ENCODE measurements at places on chromosomes 1 and 21.

DNA sequence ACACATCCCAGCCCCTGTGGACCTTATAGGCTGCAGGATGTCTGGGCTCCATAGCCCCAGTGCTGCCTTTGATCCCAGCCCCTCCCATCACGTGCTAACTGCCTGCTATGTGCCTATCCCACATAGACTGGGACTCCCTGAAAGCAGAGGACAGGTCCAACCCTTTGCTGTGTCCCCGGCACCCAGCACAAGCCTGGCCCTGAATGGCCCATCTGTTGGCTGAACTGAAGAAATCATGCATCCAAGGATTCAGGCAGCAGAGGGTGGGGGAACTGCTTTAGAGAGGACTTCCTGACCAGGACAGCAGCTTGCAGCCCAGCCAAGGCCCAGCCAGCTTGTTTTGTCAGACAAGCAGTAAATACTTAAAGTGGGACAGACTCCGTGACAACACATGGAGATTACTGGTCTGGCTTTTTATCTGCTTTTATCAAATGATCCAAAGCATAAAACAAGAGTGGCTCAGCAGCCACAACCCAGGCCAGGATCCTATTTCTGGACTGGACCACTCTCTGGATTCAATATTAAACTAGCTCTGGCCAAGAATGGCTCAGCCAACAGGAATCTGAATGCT lies 69.3 kb downstream of the GLIS1 start:
- DNase-seq: no peak

- no peak for DNase-seq
These were observed 102.0 kb upstream of the ARHGEF16 start for GRCh38 chr1:3352299-3352951.

DNA sequence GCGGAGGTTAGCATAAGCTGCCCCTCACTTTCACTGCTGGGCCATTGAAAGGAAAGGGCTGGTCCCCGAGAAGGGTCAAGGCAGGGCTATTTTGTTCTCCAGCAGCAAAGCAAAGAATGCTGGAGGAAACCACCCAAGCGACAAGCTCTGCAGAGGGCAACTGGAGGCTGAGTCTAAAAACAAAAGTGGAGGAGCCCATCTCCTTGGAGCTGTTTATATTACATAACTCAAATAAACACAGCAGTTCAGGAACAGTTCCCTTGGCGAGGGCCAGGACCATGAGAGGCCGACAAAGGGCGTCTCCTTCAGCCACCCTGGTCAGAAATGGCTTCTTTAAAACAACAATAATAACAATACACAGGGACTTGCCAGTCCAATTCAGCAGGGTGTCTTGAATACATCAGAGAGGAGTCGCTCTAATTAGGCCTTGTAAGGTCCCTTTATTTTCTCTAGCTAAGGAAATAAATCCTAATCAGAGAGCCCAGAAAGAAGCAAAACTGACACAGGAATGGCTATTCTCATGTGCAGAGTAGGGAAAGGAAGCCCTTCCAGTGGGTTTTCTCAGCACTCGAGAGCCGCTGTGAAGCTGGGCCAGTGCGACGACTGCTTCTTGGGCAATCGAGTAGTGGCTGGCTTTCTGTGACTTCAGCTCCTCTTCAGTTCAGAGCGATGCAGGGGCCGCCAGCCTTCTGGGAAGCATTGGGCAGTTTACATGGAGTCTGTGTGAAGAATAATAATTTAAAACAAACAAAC lies 57.0 kb upstream of the TARBP1 start:
- no peak for DNase-seq

GRCh38 chr1:201538612-201539551 lies at the start of gene NAV1:
Gene NAV1 (plus strand): TSS chr1:201539127. CDS start chr1:201622885, 83,758 bp downstream.
- DNase-seq: peak; percentile 66

- peak; percentile 53 for DNase-seq
These were observed 38.5 kb upstream of the COL18A1 start for GRCh38 chr21:45366476-45366875.

- DNase-seq: no peak
These were observed 16.4 kb upstream of the C4BPB start for GRCh38 chr1:207072233-207072632.

- DNase-seq: no peak
These were observed 17.6 kb downstream of the GALNT2 start for GRCh38 chr1:230084408-230085177.
